ENCODE measurements at places on chromosomes 7 and 10. TPM values are rescaled to one million over a fixed set of nuclear protein-coding genes. Genes with fewer than 3 reads are reported as not detected.
A peak's percentile ranks its signal among the peaks of the same experiment; 100 is the strongest.

Gene ZCCHC24
- 12.6 TPM for total RNA-seq

Gene FGFR2
- 60.2 TPM for total RNA-seq

Gene SEMA3D
- total RNA-seq: 8.1 TPM

DNA sequence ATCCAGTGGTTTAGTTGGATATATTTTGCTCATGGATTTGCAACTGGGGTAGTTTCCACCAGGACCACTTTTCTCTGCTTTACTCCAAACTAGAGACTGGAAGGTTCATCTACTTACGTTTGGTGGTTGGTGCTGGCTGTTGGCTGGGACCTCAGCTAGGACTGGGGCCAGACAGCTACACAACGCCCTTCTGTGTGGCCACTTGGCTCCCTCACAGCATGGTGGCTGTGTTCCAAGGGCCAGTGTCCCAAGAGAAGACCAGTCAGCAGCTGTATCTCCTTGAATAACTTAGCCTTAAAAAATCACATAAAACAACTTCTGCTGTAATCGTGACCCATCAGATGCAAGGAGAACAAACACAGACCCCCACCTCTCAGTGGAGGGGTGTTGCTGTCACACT is 4.2 kb upstream of the KCNH2 start:
- peaks cover 15% of the 10 kb centered on the region for H3K4me1 ChIP-seq
- no peak overlapping the region for H3K4me3 ChIP-seq
- no peaks in the 10 kb centered on the region for H3K36me3 ChIP-seq
- no peaks in the 10 kb centered on the region for H3K27me3 ChIP-seq
- H3K27ac ChIP-seq: no peak overlapping the region

- H3K4me1 ChIP-seq: no peaks in the 10 kb centered on the region
- H3K27me3 ChIP-seq: no peaks in the 10 kb centered on the region
- peak overlapping the region; percentile 67 for H3K4me3 ChIP-seq
- H3K27ac ChIP-seq: no peak overlapping the region
- DNase-seq: no peak
These were observed 1.7 kb downstream of the CACNA2D1 start for GRCh38 chr7:82441669-82442478.

GRCh38 chr10:48450233-48450740 is 143.8 kb downstream of the MAPK8 start:
- H3K27me3 ChIP-seq: no peaks in the 10 kb centered on the region
- H3K36me3 ChIP-seq: no peaks in the 10 kb centered on the region
- H3K27ac ChIP-seq: no peak overlapping the region

- no peak for DNase-seq
- no peak overlapping the region for H3K4me3 ChIP-seq
- no peak overlapping the region for H3K27ac ChIP-seq
- no peaks in the 10 kb centered on the region for H3K36me3 ChIP-seq
- H3K27me3 ChIP-seq: no peaks in the 10 kb centered on the region
- peaks cover 11% of the 10 kb centered on the region for H3K4me1 ChIP-seq
These were observed 159.0 kb downstream of the SND1 start for GRCh38 chr7:127810696-127811660.
